ENCODE measurements at places on chromosomes 1 and 21.

- no peak for DNase-seq
Observed at GRCh38 chr1:209155546-209155945, 428.0 kb upstream of the CAMK1G start.

DNA sequence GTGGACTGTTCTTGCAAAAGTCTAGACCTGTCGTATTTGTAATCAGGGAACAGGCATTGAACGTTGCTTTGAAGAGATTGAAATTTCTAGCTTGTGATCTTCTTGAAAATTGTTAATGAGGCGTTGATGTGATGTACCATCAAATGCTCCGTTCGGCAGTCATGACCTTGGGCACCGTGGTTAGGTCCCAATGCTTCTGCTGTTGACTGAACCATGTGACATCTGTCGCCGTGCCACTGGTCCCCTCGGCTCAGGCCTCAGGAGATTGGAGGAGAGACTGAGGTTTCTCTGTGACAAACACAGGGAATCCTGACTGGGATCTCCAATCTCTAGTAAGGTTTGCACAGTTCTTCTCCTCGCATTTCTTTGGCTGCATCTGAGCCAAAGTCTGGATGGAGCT, 18.1 kb upstream of the KCNAB2 start:
- DNase-seq: no peak

DNA sequence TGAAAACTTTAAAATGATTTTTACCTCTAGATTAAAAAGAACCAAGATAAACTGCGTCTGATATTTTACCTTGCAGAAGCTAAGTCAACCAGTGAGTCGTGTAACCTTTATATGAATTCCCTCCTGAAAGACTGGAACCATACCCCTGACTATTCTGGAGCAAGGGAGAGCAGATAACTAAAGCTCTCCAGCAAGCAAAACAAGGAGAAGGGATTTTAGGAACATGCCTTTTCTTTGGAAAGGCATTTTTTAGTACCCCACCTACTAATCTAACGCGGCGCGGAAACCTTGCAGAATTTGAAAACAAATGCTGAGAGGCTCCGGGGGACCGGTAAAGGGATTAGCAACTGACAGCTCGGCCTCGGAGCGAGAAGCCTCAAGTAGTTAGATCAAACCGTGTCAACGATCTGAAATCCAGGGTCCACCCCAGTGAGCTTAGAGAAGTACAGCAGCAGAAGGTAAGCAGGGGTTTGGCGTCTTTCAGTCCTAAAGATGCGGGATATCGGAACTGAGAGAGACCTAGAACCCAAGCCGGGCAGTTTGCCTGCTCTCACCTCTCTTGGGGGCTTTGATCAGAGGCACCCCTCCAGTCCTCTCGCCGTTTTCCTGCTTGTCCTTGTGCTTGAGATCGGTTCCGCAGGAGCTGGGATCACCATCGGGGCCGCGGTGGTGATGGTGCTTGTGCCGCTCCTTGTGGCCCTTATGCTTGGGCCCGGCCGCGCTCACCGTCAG, 954 bp downstream of the RSBN1 start:
- no peak for DNase-seq

- no peak for DNase-seq
Observed at GRCh38 chr1:206716870-206717673, 32.4 kb downstream of the MAPKAPK2 start.

GRCh38 chr1:156911577-156912298, 8.7 kb upstream of the LRRC71 start:
- no peak for DNase-seq

DNA sequence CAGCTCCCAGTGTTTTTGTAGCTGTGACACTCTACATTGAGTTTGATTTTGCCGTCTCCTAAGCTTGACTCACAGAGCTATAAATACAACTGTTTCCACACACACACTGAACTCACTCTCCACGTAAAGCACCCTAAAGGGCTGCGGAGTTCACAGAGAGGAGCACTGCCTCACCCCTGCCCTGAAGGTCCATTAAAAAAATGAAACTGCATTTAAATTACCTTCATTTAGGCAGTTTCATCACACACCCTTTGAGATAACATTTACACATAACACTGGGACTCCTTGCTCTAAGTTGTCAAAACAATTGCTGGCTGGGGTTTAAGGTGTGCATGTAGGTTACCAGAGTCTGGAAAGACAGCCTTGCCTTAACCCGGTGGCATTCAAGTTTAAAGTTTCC, 137.1 kb upstream of the MAGI3 start:
- DNase-seq: no peak

GRCh38 chr1:221594576-221594975, 147.3 kb downstream of the DUSP10 start:
- no peak for DNase-seq

DNA sequence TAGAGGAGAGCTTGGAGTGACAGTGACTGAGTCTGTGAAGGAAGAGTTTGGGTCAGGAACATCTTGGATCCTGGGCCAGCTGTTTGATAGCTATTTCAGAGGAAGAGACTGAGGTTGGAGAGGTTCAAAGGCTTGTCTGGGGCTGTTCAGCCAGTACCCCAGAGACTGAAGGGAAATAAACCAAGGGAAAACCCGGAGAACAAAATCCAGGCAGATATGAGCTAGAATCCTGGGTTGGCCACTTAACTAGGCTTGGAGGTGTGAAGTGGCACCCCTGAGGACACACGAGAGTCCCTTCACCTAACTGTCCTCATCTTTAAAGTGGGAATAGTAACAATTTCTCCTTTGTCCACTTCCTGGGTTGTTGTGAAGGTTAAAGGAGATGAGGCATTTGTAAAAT, 23.1 kb upstream of the EPB41 start:
- DNase-seq: no peak

DNA sequence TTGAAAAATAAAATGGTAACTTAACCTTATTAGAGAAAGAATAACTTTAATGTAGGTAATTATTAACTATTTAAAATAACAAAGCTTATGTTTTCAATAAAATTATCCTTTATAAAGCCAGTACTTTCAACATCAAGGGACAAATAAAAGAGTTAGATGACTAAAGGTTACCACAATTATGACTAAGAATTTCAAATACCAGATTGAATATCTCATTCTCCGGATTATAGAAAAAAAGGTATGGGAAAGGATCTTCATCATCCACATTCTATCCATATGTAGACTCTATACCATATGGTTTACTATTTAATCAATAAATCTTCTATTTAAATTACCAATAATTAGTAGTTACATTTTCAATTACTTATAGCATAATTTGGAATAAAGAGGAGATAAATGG, 62.8 kb downstream of the TOR3A start:
- DNase-seq: no peak

DNA sequence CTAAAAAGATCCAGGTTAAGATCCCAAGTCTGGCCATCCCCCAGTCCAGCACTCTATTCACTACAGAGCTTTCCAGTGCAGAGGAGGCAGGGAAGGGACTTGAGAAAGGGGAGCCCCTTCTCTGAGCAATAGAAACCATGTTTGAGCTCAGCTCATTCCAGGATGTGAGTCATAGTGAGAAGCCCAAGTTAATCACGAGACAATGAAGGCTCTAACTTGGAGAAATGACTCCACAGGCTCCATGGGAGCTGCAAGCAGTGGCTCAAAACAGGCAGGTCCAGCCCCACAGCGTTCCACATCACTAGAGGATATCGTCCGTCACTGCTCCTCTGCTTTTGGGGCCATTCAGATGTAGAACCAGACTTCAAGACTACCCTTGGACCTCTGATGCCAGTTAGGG, 59.1 kb downstream of the CAMK2N1 start:
- DNase-seq: peak; percentile 89

DNA sequence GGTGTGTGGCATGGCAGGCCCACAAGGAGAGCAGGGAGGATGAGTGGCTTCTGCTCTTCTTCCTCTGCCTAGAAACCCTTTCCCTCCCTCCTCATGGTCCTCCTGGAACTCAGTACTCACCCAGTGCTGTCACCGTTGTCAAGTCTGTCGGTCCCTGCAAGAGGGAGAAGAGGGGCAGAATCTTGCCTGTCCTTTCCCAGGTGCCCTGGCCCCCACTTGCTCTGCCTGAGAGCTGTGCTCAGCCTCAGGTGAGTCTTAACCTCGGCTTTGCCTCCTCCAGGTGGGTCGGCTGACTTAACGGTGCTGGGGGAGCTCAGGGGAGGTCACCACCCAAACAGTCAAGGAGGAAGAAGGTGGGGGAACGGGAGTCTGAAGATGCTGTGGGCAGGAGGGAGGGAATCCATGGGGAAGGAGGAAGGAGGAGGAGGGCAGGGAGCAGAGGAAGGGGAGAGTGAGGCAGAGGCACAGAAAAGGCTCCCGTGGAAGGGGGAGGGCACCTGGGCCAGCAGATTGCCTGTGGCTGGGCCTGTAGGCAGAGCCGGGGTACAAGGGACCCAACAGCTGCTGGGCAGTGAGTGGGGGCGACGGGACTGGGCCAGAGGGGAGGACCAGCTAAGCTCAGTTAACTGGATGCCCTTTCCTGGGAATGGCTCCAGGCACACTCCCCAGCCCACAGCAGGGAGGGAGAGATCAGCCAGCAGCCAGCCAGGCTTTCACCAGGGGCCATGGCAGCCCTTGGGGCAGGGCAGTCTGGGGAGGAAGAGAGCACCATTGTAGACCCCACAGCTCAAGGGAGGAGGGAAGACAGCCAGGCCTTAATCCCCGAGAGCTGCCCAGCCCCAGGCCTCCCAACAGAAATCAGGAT, 26.3 kb downstream of the CTNNBIP1 start:
- no peak for DNase-seq

GRCh38 chr1:41783189-41783639, 135.5 kb downstream of the HIVEP3 start:
- peak; percentile 86 for DNase-seq

DNA sequence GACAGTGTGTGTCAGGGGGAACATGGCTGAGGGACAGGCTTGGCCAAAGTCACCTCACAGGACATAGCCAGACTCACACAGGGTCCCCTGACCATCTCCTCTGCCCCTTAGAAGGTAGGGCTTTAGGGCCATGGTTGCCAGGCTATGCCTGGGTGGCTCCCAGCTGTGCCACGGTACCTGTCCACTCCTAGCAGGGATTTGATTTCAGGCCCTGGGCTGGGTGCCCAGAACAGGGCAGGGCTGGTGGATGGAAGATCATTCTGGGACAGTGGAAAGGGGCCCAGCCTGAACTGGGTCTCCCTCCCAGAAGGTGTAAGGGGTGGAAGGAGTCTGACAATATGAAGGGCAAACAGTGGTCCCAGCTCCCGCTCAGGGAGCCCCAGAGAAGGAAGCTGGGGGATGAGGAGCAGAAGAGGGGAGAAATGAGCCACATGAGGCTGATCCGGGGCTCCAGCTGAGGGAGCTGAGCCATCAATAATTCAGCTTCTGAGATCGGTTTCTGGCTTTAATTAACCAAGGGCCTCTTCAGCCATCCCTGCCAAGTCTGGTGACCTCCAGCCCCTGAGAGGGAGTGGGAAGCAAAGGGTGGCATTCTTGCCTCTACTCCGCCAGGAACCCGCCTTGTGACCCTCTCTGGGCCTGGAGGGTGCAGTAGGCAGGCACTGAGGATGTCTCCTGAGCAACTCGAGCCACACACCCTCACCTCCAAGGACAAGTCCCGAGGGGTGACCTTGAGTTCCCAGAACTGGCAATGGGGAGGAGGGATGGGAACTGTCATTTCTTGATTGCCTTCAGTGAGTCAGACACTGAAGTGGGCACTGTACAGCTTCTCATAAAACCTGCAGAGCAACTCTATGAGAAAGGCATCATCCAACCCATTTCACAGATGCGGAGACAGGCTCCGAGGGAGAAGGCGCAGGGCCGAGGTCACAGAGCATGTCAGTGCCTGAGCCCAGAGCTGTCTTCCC, 2.1 kb downstream of the CD164L2 start:
- DNase-seq: no peak

GRCh38 chr1:6205849-6206519, at the start of gene RNF207:
RNF207 (plus strand) TSS chr1:6206119; CDS start chr1:6206536, 417 bp downstream.
- DNase-seq: peak; percentile 68

- DNase-seq: no peak
Observed at GRCh38 chr1:207921321-207921720, 10.4 kb upstream of the CD34 start.

- DNase-seq: no peak
Observed at GRCh38 chr1:96815914-96816313, 94.3 kb downstream of the PTBP2 start.

GRCh38 chr1:17193222-17194132, 11.5 kb upstream of the PADI1 start:
- DNase-seq: no peak

DNA sequence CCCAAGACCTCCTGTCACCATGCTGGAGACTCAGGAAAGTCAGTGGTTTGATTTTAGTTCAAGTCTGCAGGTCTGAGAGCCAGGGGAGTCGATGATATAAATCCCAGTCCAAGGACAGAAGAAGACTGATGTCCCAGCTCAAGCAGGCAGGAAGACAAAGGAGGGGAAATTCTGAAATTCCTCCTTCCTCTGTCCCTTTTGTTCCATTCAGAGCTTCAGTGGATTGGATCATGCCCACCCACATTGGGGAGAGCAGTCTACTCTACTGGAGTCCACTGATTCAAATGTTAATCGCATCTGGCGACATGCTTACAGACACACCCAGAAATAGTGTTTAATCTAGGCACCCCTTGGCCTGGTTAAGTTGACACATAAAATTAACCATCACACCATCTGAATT, 7.2 kb upstream of the ADAMTS1 start:
- no peak for DNase-seq

DNA sequence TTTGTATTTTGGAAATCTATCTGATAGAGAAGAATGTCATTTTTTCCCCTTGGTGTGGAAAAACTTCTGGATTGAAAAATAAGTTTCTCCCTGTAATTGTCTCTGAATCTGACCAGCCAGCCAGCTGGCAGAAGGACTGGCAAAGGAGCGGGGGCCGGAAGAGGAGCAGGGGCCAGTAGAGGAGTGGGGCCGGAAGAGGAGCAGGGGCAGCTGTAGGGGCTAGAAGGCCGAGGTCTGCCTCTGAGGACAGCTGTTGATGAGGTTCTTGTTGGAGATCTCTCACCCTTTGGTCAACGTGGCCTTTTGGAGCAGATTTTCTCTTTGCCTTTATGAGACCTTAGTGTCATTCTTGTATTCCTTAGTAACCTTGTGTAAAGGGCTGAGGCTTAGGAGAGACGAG, 121.8 kb downstream of the GALNT2 start:
- DNase-seq: no peak

DNA sequence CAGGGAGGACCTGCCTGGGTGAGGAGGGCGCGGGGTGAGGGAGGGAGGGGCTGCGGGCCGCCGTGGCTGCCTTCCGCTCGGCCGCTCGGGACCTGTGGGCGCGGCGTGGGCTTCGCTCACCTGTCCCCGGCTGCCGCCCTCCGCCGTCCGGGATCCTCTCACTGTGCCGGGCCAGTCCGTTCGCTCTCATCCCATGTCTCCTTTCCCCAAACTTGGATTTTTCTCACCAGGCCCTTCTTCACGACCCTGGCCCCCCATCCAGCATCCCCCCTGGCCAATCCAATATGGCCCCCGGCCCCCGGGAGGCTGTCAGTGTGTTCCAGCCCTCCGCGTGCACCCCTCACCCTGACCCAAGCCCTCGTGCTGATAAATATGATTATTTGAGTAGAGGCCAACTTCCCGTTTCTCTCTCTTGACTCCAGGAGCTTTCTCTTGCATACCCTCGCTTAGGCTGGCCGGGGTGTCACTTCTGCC, 362 bp downstream of the ZBTB48 start:
- no peak for DNase-seq

- no peak for DNase-seq
Observed at GRCh38 chr1:9182784-9183257, 51.8 kb upstream of the H6PD start.
